Mesothelial cell of epicardium (in vitro differentiated cells): ENCODE measurements at places on chromosomes 5 and 9. TPM values are rescaled to one million over a fixed set of nuclear protein-coding genes. Genes with fewer than 3 reads are reported as not detected.
A peak's percentile ranks its signal among the peaks of the same experiment; 100 is the strongest.

DNA sequence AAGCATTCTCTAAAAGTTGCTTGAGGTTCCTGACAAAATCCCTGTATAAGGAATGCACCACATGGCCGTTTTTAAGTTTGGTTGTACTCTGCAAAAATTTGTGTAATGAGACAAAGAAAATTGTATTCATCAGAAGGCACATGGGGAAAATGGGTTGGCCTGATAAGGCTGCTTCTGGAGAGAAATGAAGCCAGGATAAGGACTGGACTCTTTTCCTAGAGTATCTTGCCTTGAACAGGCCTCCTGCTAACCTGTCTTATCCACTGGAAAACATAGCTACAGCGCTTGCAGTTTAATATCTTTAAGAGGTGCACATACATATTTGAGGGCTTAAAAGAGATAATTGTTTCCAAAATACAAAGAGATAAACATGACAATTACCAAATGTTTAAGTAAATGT is 41.4 kb upstream of the IFNK start:
- no peaks in the 10 kb centered on the region for H3K27me3 ChIP-seq
- H3K27ac ChIP-seq, result no peak overlapping the region
- peaks cover 11% of the 10 kb centered on the region for H3K4me1 ChIP-seq
- no peak overlapping the region for H3K4me3 ChIP-seq

The ZNF883 gene
- 8.6 to 11.5 TPM (median 11.2 TPM) in 3 replicates for total RNA-seq

DNA sequence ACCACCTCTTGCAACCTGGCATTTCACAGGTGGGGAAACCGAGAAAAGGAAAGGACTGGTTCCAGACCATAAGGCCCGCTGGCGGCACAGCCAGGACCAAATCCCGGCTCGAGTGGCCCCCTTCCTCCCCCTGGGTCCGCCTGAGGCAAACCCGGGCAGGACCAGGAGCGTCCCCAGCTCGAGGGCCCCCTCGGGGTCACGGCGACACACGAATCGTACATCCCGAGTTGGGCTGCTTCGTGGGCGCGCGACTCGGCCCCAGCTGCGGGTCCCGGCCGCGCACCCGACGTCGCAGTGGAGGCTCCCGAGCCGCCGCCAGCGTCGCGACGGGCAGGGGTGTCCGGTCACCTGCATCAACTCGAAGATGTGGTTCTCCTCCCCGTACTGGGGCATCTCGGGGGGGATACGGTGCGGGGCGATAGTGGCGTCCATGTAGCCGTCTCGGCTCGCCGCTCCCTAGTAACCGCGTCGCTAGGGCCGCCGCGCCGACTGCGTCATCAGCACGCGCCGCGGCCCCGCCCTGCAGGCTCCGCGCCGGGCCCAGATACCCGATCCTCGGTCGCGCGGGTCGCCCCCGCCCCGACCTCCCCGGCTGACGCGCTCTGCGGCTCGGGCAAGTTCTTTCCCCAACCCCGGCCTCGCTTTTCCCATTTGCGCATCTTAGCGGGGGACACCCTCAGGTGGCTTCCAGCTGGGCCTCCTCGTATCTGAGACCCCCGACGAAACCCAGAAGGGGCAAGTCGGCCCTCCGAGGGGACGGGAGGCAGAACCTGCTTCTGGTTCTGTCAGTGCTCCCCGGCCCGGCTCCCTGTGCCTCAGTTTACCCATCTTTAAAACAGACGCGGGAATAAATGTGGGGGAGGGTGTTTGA is at the start of gene AK8:
Gene AK8 (minus strand): TSS at position 461 of the 871 bp plus-strand sequence. CDS start 29 bp downstream, at position 432.
- DNase-seq, result peak; percentile 71
- peaks cover 5% of the 10 kb centered on the region for H3K27me3 ChIP-seq
- H3K36me3 ChIP-seq, result no peaks in the 10 kb centered on the region

- H3K4me3 ChIP-seq, result no peak overlapping the region
- H3K27ac ChIP-seq, result no peak overlapping the region
- H3K27me3 ChIP-seq, result no peaks in the 10 kb centered on the region
- peaks cover 25% of the 10 kb centered on the region for H3K36me3 ChIP-seq
- H3K4me1 ChIP-seq, result no peaks in the 10 kb centered on the region
- no peak for DNase-seq
These were observed 14.4 kb upstream of the MRPS30 start for GRCh38 chr5:44794371-44794770.
